Muscle of leg (tissue), 16 donors: ENCODE measurements at places on chromosomes 12 and 14. TPM values are rescaled to one million over a fixed set of nuclear protein-coding genes. Genes with fewer than 3 reads are reported as not detected.

DNA sequence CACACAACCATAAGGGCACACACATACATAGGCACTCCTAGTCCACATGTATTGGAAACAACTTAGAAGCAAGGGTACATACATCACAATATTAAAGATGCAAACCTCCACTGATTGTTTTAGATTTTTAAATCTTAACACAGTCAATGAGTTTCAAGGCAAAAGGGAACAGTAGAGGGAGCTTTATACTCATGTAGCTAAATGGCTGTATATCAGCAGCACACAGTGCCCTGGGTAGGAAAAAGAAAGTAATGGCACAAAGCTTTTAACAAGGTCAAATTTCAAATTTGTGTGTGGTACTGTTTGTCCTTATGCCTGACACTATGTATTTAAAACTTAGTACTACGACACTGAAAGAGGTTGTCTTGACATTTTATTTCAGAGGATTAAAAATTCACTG, 262.0 kb downstream of the MED13L start:
- DNase-seq: peak; percentile 76

The RND1 gene
- polyA plus RNA-seq: 0.74 TPM

The OTX2 gene
- polyA plus RNA-seq: not detected

The BEGAIN gene
- 4.5 TPM for polyA plus RNA-seq

The PPFIBP1 gene
- 45.9 TPM for polyA plus RNA-seq

GRCh38 chr12:116299665-116300328, 22.3 kb upstream of the MED13L start:
- DNase-seq: peak; percentile 83

GRCh38 chr12:1510056-1510812, 84.1 kb downstream of the FBXL14 start:
- peak; percentile 77 for DNase-seq

The TGFB3 gene
- 75.8 TPM for polyA plus RNA-seq

GRCh38 chr12:26346736-26347135, 151.4 kb downstream of the SSPN start:
- no peak for DNase-seq

DNA sequence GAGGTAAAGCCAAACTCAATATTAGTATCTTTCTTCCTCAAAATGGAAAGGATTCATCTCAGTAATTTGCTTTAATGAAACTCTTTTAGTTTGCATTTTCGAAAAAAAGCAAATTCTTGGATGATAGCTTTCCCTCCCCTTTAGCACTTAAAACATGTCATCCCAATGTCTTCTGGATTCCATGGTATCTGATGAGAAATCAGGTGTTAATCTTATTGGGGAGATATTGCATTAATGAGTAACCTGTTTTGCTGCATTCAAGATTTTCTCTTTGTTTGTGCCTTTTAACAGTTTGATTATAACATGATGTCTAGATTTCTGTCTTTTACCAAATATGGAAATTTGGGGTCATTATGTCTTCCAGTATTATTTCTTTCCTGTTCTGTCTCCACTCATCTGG, 405.1 kb upstream of the FOXG1 start:
- no peak for DNase-seq

The ADAMTS20 gene
- polyA plus RNA-seq: 0.20 TPM

DNA sequence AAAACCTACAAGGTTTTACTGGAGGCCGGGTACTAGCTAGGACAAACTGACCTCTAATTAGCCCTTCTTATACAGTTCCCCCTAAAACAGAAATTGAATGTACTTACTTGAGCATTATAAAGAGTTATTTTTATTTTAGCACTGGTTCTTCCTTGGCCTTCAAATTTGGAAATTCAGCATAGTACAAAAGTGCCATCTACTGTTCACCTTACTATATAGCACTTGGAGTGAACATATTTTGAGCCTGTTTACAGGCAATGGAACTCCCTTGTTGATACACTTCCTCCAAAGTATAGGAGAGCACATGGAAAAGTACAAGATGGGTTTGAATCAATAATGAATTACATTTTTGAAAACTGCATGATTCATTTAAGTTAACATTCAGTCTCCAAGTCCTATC, 3.9 kb upstream of the POC1B start:
- peak; percentile 74 for DNase-seq

- no peak for DNase-seq
These were observed 5.9 kb upstream of the ANAPC5 start for GRCh38 chr12:121358073-121358472.
